ENCODE measurements at places on chromosomes 13 and 19. TPM values are rescaled to one million over a fixed set of nuclear protein-coding genes. Genes with fewer than 3 reads are reported as not detected.

CEACAM16 gene
- not detected for total RNA-seq

DNA sequence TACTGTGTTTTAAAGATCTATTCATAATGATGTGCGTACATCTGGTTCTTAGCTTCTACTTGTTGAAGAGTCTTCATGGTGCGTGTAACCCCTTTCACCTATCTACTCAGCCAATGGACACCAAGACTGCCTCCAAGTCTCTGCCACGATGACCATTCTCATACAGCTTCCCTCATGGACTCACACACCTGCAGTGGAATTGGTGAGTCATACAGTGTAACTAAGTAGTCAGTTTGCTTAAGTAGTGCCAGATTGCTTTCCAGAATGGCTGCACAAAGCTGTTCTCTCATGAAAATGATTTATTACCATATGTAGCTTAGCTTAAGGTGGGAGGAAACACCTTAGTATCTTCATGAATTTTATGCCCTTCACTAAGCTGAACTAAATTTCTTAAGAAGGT, 112.3 kb downstream of the AKAP11 start:
- no peak for DNase-seq

IFNL1 gene
- not detected for total RNA-seq

- DNase-seq = no peak
These were observed at the start of gene MISP3 for GRCh38 chr19:14072535-14073260. Gene MISP3, plus strand, starts transcription at chr19:14072786. Its CDS starts 524 bp downstream, at chr19:14073310.

DNA sequence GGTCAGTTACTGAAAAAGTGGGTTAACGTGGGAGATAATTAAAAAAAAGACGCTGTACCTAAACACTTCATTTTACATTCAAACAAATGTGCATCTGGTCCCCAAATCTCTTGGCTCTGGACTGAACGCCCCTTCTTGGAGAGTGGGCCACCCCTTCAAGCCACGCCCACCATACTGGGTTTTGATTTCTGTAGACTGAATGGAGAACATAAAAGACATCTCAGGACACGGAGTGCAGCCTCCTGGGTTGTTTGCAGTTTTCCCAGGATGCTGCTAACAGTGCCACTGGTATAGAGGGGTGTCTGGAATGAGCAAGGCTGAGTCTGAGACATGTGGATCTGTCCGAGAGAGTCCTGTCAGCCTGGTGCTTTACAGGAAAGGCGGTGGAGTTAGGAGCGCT, 10.6 kb downstream of the TFDP1 start:
- DNase-seq = no peak

GRCh38 chr19:16915135-16915534, 26.3 kb downstream of the F2RL3 start:
- DNase-seq = no peak

- DNase-seq = no peak
These were observed 104.5 kb upstream of the SOX1 start for GRCh38 chr13:111962431-111962891.

- DNase-seq = no peak
These were observed 365.3 kb upstream of the ZNF507 start for GRCh38 chr19:31979949-31980670.

GRCh38 chr19:16199275-16199932, 1.7 kb downstream of the AP1M1 start:
- DNase-seq = no peak

TMEM59L gene
- 0.36 TPM for total RNA-seq

CGB7 gene
- total RNA-seq = not detected

- DNase-seq = no peak
These were observed 18.8 kb upstream of the ZNF607 start for GRCh38 chr19:37738371-37738770.

PPP1R12C gene
- total RNA-seq = 76.0 TPM

CPB2 gene
- not detected for total RNA-seq

PSG7 gene
- total RNA-seq = not detected

DNA sequence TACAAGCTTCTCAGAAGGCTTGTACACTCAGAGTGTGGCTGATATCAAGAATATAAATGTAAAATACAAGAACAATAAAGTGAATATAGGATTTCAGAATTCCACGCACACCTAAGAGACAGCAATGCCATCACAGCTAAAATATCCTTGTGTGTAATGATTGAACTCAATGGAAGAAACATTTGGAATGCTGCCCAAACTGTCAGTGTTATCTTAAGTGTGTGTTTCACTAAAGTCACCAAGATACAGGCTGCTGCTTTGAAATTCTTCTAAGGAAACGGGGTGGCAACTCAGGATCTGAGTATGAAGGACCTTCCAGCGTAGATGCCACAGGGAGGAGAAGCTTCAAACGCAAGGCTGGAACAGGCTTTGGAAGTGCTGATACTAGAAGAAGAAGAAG, 86.8 kb downstream of the SGCG start:
- no peak for DNase-seq

GRCh38 chr13:40132249-40132648, 476.8 kb downstream of the COG6 start:
- DNase-seq = no peak

- DNase-seq = no peak
These were observed 362.4 kb downstream of the KCTD12 start for GRCh38 chr13:76523740-76524340.

KCNC3 gene
- not detected for total RNA-seq

SIGLEC10 gene
- not detected for total RNA-seq

Data from MG63 (cell line).